ENCODE measurements at places on chromosomes 3 and 15. TPM values are rescaled to one million over a fixed set of nuclear protein-coding genes. Genes with fewer than 3 reads are reported as not detected.

The ALDH1L1 gene
- total RNA-seq: 0.15 TPM

The CRABP1 gene
- not detected for total RNA-seq

The TNNC1 gene
- not detected for total RNA-seq

The KIF7 gene
- 7.6 TPM for total RNA-seq

The ATP13A5 gene
- total RNA-seq: not detected

The OR5H1 gene
- total RNA-seq: not detected

The SPCS1 gene
- 190 TPM for total RNA-seq

The CILP gene
- total RNA-seq: under 0.01 TPM

The ADGRG7 gene
- total RNA-seq: not detected

The A4GNT gene
- not detected for total RNA-seq

The GDPGP1 gene
- 4.2 TPM for total RNA-seq

The IL20RB gene
- 3.0 TPM for total RNA-seq

The FAM227B gene
- 3.4 TPM for total RNA-seq

The TMEM41A gene
- total RNA-seq: 8.8 TPM

Measured in bronchus fibroblast of lung (primary cell).